ENCODE measurements at places on chromosomes 6 and 20.
A peak's percentile ranks its signal among the peaks of the same experiment; 100 is the strongest.

DNA sequence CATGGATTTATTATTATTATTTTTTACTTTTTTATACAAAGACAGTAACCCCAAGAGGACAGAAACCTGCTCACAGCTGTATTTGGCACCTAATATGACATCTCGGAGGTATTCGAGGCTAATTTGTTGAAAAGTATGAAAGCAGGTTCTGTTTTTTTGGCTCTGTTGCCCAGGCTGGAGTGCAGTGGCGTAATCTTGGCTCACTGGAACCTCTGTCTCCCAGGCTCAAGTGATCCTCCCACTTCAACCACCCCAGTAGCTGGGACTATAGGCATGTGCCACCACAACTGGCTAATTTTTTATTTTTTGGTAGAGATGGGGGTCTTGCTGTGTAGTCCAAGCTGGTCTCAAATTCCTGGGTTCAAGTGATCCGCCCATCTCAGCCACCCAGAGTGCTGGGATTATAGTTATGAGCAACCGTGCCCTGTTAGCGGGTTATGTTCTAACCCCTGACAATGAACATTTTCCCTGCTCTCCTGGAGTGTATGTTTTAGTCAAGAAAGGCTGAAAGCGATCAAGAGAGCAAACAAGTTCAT lies 53.7 kb upstream of the ZNF217 start:
- DNase-seq = no peak

- no peak for DNase-seq
Measured at GRCh38 chr6:168515376-168515775, 74.4 kb downstream of the SMOC2 start.

GRCh38 chr20:44066645-44067606 lies 120.1 kb downstream of the JPH2 start:
- DNase-seq = no peak

DNA sequence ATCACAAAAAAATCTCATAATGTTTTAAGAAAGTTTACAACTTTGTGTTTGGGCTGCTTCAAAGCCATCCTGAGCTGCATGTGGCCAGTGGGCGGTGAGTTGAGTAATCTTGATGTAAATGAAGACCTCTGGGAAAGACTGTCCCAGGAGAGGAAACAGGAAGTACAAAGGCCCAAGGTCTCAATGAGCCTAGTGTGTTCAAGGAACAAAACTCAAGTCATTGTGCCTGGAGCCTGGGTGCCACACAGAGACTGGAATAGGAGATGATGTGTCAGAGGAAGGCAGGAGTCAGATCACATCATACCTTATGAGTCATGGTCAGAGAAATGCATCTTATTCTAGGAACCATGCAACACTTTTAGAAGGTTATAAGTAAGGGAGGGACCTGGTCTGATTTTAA lies 51.5 kb downstream of the COL19A1 start:
- peak; percentile 7 for DNase-seq

DNA sequence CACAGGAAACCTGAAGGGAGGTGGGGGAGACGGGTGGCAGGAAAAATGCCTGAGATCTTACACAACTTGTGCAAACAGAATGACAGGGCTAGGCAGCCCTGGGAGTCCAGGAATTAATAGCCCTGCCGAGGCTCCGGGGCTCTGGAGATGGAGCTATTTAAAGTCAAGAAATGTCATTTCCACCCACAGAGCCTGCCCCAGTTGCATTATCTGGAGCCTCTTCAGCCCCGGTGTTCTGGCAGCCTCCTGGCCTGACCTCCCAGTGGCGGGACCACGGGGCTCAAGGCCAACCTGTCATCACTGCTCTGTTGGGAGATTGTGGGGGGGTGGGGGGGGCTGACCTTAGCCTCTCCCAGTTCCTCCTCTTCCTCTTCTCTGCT lies 28.5 kb upstream of the SCUBE3 start:
- peak; percentile 63 for DNase-seq

DNA sequence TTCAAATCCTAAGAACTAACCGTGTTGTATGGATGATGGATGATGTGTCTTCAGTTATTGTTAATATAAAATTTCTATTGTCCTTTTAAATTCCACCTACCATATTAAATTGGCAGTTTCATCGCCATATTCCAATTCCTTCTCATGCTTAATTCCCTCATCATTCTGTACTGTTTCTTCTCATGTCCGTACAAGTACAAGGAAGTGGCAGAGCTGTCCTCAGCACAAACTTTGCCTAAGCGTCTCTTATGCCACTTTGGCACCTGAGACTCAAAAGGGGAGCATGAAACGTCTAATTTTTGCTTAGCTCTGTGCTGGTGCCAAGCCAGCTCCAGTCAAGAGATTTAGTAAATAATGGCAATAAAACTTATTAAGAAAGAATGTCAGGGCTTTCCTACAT lies 158.2 kb upstream of the LAMA2 start:
- DNase-seq = no peak

- no peak for DNase-seq
Measured at GRCh38 chr6:23823421-23823820, 302.6 kb upstream of the NRSN1 start.

Measured in A549 (cell line).